ENCODE measurements at places on chromosomes 1 and 21.

- no peak for DNase-seq
Observed at GRCh38 chr1:240497908-240498307, 114.0 kb downstream of the GREM2 start.

- no peak for DNase-seq
Observed at GRCh38 chr1:5273280-5274003, 619.0 kb downstream of the AJAP1 start.

GRCh38 chr1:85360730-85361493, 84.5 kb upstream of the BCL10 start:
- DNase-seq: no peak

DNA sequence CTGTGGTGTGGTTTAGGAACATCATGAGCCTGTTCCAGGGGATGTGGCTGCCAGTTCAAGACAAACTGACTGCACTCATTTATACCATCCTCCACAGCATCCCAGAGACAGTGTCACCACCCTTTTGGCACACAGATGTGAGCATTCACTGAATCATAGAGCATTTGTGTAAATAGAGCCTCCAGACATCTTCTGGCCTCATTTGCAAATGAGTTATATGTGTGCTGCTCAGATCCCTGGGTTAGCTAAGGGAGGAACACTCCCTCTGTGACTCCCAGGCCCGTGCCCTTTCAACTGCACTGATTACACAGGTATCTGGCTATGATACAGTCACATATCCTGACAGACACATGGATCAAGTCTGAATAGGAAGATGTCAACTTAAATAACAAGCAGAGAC, 351.5 kb upstream of the PLD5 start:
- DNase-seq: no peak

GRCh38 chr21:34596561-34597271, 18.2 kb downstream of the RCAN1 start:
- DNase-seq: no peak

DNA sequence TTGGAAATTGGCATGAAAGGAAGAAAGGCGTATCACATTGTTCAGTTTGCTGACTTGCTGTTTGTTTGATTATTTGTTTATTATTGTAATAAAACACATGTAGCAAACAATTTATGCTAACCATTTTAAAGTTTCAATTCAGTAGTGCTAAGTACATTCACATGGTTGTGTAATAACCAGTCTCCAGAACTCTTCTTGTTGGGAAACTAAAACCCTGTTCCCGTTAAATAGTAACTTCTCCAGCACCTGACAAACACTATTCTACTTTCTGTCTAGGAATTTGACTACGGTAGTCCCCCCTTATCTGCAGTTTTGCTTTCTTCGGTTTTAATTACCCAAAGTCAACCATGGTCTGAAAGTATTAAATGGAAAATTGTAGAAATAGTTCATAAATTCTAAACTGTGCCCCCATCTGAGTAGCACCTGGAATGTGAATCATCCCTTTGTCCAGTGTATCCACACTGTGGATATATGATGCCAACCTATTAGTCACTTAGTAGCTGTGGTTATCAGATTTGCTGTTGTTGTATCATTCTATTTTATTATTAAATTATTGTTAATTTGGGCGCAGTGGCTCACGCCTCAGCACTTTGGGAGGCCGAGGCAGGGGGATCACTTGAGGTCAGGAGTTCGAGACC, 5.5 kb downstream of the MORC3 start:
- DNase-seq: no peak

GRCh38 chr1:39204441-39205081, at the start of gene MACF1:
Gene MACF1 (plus strand): TSS chr1:39204695. CDS start chr1:39205023, 328 bp downstream.
- peak; percentile 50 for DNase-seq

DNA sequence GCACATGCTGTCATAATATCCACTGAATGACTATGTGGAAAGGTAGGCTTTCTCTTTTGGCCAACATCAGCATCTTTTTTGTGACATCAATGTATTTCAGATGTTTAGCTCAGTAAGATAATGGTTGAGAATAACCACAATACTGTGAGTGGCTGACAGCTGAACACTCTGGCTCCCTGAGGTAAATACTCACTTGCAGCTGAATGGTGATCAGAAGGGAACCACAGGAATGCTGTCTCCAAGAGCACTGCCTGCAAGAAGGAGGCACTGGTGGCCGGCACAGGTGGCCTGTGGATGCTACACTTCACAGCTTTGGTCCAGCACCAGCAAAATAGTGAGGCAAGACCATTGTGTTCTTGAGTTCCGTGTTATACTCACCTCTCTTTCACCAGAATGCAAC, 118.7 kb upstream of the PPM1J start:
- DNase-seq: no peak

- DNase-seq: no peak
Observed at GRCh38 chr1:17306921-17307320, 1.1 kb upstream of the PADI4 start.

GRCh38 chr1:89069951-89070350, 4.9 kb upstream of the GBP1 start:
- no peak for DNase-seq

GRCh38 chr1:99643021-99643779, 2.7 kb upstream of the PALMD start:
- no peak for DNase-seq

DNA sequence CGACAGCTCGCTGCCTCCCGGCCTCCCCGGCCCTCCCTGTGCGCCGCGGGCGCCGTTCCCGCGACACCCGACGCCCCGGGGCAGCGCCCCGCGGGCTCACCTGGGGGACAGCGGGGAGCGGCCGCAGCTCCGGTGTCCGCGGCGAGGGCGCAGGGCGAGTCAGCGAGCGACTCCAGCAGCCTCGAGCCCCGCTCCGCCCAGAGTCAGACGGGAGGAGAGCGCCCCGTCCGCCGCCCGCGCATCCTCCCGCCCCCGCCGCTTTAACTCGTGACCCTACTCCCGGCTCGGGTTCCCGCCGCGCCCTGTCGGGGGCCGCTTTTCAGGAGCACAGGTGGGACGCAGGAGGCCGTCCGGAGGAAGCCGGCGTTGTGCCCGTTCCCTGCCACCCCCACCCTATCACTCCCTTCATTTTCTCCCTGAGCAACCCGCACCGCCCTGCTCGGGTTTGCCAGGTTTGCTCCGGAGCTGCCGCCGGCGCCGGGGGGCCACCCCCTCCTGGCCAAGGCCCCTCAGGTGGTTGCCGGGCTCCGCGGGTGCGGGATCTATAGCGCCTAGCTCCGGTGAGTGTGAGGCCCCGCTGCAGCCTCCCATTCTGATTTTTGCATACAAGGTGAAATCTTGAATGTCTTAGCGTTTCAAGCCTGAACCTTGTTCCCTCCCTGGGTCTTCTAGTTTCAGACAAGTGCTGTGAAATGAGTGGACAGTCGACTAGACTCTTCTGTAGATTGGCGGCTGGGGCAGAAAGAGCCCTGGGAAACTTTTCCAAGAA, at the start of gene MCOLN3:
TSS of gene MCOLN3 (minus strand) at position 205 of the 769 bp plus-strand sequence. CDS start 3,140 bp downstream, outside the sequence.
- DNase-seq: peak; percentile 31

GRCh38 chr1:101264697-101265096, 27.9 kb downstream of the S1PR1 start:
- no peak for DNase-seq

GRCh38 chr1:68890736-68891135, 393.9 kb upstream of the DEPDC1 start:
- DNase-seq: no peak

GRCh38 chr1:116485976-116486375, 84.8 kb downstream of the CD58 start:
- DNase-seq: no peak

GRCh38 chr1:212595787-212596714, 12.5 kb upstream of the ATF3 start:
- DNase-seq: no peak

DNA sequence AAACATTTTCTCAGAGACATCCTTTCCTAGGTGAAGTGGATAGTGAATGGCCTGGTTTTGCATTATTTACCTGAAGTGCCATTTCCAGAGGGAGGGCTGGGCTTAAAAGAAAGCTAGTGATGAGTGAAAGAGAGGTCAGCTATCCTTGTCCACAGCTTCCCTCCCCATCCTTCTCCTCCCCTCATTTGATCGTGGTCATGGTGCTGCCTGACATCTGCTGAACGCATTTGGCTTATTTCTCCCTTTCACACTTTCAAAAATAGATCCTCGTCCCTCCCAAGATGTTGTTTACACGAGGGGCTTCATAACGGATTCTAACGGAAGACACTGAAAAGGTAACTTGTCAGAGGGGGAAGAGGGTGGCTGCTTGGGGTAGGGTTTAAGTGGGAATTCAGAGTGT, 66.1 kb downstream of the PRRX1 start:
- no peak for DNase-seq

GRCh38 chr21:22889445-22889844, 1891.2 kb downstream of the NCAM2 start:
- no peak for DNase-seq

DNA sequence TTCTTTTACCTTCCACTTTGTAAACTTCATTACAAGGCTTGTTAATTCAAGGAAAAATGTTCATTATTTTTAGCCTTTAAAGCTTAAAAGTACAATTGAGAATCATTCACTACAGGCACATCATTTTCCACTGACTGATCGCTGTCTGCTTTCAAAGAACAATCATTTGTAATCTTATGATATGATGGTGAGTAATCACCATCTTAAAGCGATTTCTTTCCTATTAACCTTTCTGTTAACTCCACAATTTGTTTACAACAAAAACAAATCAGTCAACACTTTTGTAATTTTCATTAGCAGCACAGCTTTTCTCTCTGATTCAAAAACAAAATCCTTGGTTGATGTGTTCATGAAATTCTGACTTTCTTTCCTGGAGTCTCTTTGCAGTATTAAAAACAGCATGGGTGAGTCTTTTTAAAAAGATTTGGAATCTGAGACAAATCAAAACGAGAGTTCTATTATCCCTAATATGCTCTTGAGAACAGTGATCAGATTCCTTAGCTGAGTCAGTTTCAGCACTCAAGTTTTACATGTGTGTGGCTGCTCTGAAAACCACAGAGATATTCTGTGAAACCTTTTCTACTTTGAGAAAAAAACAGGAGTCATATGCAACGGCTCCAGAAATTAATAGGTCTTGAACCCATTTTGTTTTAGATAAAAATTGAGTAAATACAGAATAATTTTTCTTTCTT, 145.8 kb upstream of the TMPRSS15 start:
- no peak for DNase-seq

GRCh38 chr1:107673006-107673405, 292.0 kb downstream of the VAV3 start:
- no peak for DNase-seq

- no peak for DNase-seq
Observed at GRCh38 chr1:180981596-180982387, 40.9 kb downstream of the STX6 start.

- no peak for DNase-seq
Observed at GRCh38 chr1:226984521-226985238, 44.6 kb downstream of the COQ8A start.

DNA sequence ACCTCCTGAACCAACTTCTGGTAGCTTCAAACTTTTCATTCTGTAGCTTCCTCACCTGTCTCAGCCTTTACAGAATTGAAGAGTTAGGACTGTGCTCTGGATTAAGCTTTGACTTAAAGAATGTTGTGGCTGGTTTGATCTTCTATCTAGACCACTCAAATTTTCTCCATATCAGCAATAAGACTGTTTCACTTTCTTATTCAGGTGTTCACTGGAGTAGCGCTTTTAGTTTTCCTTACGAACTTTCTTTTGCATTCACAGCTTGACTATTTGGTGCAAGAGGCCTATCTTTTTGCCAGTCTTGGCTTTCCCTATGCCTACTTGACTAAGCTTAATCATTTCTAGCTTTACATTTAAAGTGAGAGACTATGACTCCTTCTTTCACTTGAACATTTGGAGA, 31.5 kb downstream of the FGGY start:
- no peak for DNase-seq

GRCh38 chr1:54885807-54886723, 930 bp downstream of the DHCR24 start:
- DNase-seq: peak; percentile 55

- DNase-seq: no peak
Observed at GRCh38 chr1:29504196-29504595, 267.9 kb downstream of the PTPRU start.

- DNase-seq: no peak
Observed at GRCh38 chr1:168435439-168435838, 108.4 kb downstream of the XCL2 start.

DNA sequence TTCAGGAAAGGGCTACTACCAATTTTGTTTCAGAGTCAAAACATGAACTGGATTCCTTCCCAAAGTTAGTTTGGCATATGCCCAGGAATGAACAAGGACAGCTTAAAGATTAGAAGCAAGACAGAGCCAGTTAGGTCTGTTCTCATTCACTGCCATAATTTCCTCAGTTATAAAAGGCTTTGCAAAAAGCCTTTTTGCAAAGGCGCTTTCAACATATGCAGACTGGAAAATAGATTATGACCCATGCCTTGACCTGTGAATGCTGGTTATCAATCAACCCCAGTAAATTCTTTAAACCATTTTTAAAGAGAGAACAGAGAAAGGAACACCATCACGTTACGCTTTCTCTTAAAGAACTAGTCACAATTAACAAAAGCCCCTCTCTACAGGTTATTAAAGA, 1.7 kb upstream of the FRRS1 start:
- no peak for DNase-seq

DNA sequence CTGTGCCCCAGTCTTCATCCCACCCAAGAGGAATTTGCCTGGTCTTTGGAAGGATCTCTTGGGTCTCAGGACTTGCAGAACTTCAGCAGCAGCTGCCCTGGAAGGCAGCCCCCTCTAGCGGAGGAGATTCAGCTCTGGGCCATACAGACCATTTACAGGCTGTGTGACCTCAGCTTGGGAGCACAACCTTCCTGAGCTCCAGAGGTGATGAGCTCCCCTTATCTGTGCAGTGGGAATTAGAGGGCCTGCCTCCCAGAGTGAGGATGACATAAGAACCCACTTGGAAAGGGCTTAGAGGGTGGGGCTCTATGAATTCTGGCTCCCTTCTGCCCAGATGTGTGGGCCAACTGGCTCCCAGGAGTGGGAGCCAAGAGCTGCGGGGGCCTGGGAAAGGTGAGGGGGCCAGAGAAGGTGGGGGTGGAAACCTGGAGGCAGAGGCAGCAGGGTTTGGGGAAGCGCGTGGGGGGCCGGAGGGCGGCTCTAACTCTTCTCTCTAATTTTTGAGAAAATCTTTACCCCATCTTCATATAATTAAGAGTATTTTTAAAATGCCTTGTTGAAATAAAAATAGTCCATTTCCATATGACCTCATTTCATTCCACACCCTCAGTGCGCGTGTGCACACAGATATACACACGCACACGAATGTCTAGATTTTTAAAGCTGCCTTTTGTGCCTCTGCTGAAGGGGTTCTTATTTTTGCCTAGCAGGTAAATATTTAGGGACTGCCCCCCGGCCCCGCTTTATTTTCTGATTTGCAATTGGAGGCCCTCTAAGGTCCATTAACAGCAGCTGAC, 21.5 kb downstream of the EPHB2 start:
- DNase-seq: no peak

- DNase-seq: no peak
Observed at GRCh38 chr1:77349275-77349674, 67.5 kb downstream of the AK5 start.

GRCh38 chr1:44030605-44031251, 534 bp downstream of the SLC6A9 start:
- peak; percentile 55 for DNase-seq

Measured in right lobe of liver (tissue), 6 donors.